Activated naive CD4-positive, alpha-beta T cell treated with anti-CD3 and anti-CD28 coated beads, Interleukin-2, amount 10 ng/mL, durations not matched to agents 7 days and 5 days (primary cell): ENCODE measurements at places on chromosomes 4 and X.

DNA sequence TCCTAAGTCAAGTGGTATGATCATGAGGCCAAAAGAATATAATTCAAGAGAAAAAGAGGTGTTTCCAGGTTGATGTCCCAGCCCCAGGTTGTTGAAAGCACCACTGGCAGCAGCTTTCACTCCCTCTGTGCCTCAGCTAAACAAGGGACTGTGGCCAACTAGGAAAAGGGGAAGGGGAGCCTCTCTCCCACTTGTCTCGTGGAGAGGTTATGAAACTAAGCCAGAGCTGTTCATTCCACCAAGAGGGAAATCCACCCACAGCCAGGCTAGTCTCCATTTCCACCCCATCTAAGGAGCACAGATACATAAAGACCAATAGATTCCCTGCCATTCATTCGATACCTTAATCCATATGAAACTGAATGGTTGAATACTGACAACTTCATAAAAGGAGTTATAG, 8.1 kb downstream of the ANXA5 start:
- DNase-seq, result no peak

GRCh38 chr4:3829956-3830773, 64.0 kb downstream of the ADRA2C start:
- DNase-seq, result no peak

- no peak for DNase-seq
These were observed 2095.9 kb downstream of the ARAP2 start for GRCh38 chr4:34148322-34148908.

DNA sequence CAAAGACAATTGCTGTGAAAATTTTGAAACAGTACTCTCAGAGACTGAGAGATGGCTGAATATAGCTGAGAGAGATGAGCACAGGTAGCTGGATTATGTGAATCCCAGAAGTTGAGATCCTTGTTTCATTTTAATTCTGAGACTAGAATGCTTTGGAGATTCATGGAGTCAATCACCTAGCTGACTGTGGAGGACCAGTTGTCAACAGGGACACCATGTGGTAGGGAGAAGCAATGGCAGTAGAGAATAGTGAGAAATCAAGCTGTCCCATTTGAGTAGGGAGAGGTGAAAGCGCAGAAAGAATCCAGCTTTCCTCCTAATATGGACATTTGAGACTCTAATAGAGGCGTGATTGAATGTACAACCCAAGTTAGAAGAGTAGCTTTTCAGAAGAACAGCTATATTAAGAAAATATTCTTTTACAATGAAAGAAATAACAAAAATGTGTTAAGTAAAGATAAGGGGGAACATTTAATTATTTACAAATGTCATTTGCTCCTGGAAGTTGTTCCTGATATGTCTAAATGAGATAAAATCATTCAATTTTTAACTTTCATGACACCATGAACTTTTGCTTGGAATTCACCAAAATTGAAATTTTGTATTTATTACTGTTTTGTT, 30.3 kb upstream of the GLRB start:
- DNase-seq, result no peak

- no peak for DNase-seq
These were observed 226.9 kb downstream of the ARHGAP24 start for GRCh38 chr4:85701861-85702321.

DNA sequence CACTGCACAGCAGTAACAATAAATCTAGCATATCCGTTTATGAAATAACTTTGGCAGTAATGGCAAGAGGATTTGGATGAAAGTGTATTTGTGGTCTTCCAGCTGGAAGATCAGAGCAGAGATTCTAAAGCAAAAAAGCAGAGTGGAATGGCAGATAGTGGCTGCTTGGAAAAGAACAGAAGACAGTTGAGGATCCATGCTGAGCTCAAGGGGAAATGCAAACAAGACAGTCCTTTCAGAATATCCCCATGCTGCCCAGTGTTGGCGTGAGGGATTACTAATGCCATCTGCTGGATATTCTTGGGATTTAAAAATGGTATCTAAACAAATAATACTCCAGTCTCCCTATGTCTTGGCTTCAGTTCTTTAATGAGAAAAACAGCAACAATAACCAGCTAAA, 629.1 kb upstream of the ATOH1 start:
- DNase-seq, result no peak

DNA sequence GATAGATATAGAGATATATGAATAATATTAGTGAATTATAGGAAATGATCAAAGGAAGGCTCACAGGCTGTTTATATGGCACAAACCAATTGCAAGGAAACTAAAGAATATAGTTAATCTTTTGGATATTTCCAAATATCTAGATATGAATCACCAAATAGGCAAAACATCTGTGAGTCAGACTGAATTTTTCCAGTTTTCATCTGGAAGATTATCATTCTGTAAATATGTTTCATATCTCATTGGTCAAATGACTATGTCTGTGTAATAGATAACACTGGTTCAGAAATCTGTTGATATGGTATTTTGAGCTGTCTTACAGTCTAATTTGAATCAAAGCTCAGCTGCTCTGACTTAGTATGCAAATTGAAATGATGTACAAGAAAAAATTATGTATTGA, 303.6 kb downstream of the FAM133A start:
- no peak for DNase-seq

DNA sequence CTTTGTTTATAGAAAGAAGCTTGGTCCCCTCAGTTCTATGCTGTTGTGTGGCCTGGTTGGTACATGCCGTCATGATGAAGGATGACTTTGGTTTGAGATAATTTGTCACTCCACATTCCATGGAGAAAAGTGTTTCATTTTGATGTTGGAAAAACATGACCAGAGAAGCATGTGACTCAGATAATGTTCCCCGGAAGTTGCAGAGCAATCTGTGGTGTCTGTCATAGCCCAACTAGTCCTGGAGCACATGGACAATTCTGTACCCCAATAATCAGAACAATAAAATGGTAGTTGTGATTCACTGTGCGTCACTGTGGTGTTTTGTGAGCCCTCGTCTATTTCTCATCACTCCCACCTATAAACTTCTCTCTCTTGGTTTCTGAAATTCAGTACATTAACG, 85.1 kb downstream of the PDK3 start:
- DNase-seq, result no peak

DNA sequence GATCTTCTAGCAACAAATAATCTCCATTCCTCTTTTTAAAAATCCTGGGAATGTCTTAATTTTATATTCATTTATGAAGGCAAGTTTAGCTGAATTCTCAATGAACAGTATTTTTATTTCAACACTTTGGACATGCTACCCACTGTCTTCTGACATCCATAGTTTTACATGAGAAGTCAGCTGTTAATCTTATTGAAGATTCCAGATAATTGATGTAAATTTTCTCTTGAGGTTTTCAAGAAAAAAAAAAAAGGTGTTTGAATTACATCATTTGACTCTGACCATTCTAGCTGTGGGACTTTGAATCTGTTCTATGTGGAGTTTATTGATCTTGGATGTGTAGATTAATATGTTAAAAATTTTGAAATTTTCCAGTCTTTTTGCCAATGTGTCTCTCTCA, 28.0 kb downstream of the PDHA2 start:
- no peak for DNase-seq

GRCh38 chr4:3124070-3124767, 49.7 kb downstream of the HTT start:
- DNase-seq, result no peak

DNA sequence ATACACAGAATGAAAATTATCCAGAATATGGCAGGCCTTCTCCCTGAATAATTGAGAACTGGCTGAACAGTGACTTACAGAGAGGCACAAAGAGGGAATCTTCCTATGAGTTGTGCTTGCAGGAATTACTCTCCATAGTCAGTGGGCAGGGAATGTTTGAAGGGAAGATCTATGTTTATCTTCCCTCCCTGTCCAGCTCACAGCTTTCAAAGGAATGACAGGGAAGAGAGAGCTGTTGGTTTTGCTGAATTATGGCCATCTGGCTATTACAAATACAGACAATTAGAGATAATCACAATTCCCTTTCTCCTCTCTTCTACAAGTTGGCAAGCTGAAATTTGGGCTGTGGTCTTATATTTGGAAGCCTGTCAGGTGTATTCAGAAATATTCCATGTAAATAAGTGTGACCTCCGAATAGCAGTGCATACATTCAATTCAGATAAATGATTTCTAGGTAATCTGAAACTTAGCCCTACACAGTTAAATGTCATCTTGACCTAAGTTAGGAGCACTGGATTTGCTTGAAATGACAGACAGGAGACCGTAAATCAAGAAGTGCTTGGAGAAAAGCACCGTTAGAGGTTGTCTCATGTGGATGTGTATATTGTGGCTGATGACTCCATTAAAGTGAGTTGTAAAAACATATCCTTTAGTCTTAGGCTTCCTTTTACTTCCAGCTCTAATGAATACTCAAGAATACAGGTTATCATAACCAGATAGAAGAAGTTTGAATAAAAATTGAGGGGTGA, 136.8 kb downstream of the C4orf33 start:
- no peak for DNase-seq

DNA sequence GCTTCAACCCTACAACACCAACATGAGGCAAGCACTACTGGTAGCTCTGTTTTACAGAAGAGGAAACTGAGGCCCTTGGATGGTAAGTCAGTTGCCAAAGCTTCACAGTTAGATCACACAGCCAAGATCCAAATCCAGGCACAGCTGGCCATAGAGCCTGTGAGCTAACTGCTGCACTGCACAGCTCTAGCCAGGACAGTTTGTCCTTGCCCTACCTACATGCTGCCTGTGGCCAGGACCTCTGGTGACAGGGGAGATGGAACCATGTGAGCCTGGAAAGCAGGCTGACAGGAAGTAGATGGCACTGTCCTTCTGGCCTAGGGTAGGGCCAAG, 257.8 kb downstream of the FBXW7 start:
- no peak for DNase-seq

- no peak for DNase-seq
These were observed 192.5 kb upstream of the CLNK start for GRCh38 chr4:10877076-10877475.

DNA sequence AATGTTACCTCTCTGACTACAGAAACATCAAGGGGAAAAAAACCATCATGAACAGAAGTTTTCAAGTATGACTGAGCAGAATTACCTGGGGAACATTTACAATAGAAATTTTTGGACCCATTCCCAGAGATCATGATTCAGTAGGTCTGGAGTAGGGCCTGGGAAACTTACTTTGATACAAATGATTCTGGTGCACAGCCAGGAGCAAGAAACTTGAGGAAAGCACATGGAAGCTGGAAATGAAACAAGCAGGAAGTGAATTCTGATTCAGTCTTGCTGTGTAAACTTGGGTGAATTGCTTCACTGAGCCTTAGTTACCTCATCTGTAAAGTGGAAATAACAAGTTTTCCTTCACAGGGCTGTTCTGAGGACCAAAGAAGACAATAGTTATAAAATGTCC, 192.5 kb upstream of the TAPT1 start:
- DNase-seq, result no peak

DNA sequence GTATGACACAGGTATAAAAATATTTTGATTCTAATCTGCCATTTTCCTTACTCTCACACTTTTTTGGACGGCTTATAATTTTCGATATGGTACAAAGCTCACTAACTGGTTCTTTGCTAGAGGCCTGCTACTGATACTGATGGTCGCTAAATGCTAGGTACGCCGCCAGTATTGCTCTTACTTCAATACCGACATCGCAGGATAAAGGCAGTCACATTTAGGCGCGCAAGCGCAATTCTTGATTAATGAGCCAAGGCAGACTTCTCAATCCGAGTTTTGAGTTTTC, 557 bp upstream of the USP38 start:
- DNase-seq, result no peak

GRCh38 chrX:65668377-65669310, 1.2 kb downstream of the MSN start:
- DNase-seq, result peak; percentile 79

DNA sequence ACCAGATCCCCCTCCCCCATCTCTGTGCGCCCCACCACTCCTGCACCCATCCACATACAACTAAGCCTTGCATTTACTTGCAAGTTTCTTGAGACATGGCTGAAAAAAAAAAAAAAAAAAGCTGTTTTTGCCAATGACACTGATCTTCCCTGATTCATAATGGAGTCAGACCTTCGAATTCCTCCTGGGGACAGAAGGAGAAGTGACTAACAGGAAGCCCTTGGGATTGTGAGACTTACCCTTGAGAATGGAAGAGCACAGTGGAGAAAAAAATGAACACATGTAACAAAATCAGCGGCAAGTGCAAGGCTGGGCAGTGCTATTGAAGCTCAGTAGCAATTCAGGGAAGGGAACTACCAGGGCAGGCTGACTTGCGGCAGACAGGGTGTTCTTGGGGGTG, 288.4 kb downstream of the BCOR start:
- no peak for DNase-seq

DNA sequence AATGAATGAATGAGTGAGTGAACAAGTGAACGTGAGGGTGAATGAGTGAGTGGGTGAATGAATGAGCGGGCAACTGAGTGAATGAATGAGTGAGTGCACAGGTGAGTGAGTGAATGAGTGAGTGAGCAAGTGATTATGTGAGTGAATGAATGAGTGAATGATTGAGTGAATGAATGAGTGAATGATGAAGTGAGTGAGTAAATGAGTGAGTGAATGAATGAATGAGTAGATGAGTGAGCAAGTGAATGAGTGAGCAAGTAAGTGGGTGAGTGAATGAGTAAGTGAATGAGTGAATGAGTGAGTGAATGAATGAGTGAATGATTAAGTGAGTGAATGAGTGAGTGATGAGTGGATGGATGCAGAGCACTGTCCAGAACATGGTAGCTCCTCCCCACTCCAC, 205.8 kb downstream of the STK32B start:
- DNase-seq, result no peak

GRCh38 chrX:50691820-50692219, 122.2 kb downstream of the SHROOM4 start:
- DNase-seq, result no peak

DNA sequence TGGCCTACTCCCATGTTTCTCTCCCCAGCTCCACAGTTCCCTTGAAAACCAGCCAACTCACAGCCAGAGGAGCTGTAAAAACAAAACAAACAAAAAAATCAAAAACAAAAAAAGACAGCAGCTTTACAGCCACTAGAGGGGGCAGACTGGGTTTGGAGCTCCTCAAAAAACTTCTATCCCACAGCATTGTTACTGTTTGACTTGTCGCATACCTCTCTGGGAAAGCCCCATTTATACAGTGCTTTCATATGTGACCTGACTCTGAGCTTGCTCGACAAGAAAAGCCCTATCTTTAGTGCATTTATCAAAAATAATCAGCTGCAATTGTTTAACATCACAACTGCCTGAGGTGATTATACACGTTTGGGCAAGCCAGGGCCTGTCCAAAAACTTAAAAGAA, 21.6 kb downstream of the TSPAN6 start:
- no peak for DNase-seq

DNA sequence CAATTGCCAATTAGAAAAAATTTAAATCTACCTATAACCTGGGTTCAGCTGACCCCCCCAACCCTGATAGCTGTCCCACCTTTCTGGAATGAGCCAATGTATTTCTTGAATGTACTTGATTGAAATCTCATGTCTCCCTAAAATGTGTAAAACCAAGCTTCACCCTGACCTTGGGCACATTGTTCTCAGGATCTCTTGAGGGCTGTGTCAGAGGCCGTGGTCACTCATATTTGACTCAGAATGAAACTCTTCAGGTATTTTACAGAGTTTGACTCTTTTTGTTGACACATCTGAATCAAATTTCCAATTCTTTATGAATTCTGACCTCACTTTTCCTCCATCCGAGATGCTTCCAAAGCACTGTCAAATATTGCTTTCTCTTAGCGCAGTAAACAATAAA, 115.3 kb upstream of the BEND4 start:
- DNase-seq, result no peak

GRCh38 chr4:48683784-48684666, 96.1 kb downstream of the FRYL start:
- DNase-seq, result no peak

GRCh38 chrX:22975786-22976185, 24.0 kb upstream of the DDX53 start:
- DNase-seq, result no peak

GRCh38 chr4:123520325-123520724, 123.7 kb downstream of the SPRY1 start:
- no peak for DNase-seq
